HepG2 (cell line): ENCODE measurements at places on chromosomes 13 and 19. TPM values are rescaled to one million over a fixed set of nuclear protein-coding genes. Genes with fewer than 3 reads are reported as not detected.

Gene CERS1
- 2.3 and 4.6 TPM in 2 replicates for total RNA-seq

Gene ATXN8OS
- not detected in 2 replicates for total RNA-seq

Gene PNMA8C
- total RNA-seq, result not detected in 2 replicates

DNA sequence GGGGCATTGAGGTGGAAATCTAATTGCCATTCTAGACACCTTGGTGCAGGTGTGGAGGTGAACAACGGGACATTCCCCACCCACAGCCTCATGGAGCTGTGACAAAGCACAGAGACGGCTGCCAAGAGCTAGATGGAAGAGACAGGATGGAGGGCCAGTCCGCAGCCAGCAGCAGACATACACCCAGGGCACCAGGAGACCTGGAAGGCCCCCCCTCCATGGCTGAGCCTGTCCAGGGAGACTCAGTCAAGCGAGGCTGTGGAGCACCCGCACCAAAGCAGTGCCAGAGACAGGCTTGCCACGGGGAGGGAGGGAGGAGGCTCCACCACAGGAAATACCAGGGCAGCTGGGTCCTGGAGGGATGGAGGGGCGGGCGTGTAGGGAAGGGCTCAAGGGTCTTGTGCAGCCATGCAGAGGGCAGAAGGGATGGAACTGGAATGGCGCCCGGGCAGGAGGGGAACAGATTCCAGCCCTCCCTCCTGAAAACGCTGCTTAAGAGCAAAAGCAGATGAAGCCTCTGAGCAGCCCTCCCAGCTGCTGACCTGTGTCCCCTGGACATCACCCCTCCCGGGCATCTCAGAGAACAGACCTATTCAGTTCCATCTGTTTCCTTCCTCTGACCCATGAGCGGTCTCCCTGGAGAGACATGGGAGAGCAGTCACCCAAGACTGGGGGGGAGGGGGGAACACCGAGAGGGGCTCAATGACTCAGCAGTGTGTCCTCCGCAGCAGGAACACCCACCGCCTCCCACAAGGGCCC, 14.4 kb downstream of the EPS15L1 start:
- peaks cover 55% of the 10 kb centered on the region for H3K4me1 ChIP-seq
- H3K27ac ChIP-seq, result peak overlapping the region; percentile 50
- no peaks in the 10 kb centered on the region for H3K27me3 ChIP-seq
- peak; percentile 24 for DNase-seq
- H3K36me3 ChIP-seq, result 0 out of 2 replicates have a peak, but pooled peaks cover 1% of the 10 kb centered on the region

DNA sequence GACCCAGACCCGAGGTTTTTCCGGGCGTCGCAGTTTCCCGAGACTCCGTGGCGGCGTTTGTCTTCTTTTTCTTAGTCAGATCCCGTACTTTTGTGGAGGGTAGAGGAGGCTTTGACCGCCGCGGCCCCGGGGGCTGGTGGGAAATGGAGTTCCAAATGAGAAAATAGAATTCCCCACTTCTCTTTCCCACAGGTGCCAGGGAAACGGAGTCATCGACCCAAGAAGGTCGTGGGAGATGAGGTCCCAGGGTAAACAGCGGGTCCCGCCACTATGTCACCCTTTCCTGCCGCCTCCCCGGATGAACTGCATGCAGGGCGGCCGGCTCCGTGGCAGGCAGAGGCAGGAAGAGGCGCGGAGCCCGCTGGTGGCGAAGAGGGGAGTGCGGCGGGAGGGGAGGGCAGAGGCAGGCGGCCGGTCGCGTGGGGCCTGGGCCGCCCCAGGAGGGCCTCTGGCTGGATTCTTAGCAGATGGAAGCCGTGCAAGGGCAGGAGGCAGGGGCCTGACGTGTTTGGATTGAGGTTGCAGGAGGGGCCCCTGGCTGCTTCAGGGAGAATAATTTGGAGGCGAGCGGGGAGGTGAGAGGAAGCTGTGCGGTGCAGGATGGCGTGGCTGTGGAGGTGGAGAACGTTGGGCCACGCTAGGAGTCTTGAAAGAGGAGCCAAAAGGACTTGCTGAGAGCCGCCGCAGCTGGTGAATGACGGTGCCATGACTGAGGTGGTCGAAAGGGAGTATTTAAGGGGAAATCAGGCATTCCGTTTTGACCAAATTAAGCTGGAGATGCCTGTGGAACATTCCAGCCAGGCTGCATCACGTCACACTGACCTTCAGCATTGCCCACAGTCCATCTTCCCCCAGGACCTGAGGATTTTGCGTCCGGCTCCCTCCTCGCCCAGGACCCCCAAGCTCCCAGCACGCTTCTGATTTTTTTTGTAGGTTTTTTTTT, 11.7 kb downstream of the CYTH2 start:
- H3K27ac ChIP-seq, result no peak overlapping the region
- peaks cover 8% of the 10 kb centered on the region; the same call in 1 of the 2 replicates for H3K4me1 ChIP-seq
- no peaks in the 10 kb centered on the region for H3K27me3 ChIP-seq
- no peak for DNase-seq

GRCh38 chr13:51495316-51495715, 42.5 kb upstream of the INTS6 start:
- H3K36me3 ChIP-seq, result no peaks in the 10 kb centered on the region
- no peak overlapping the region for H3K27ac ChIP-seq
- DNase-seq, result no peak
- H3K4me1 ChIP-seq, result peaks cover 23% of the 10 kb centered on the region
- no peaks in the 10 kb centered on the region; the same call in 2 of the 3 replicates for H3K27me3 ChIP-seq
- H3K4me3 ChIP-seq, result no peak overlapping the region

GRCh38 chr19:35780058-35780457, 4.7 kb downstream of the ARHGAP33 start:
- no peak overlapping the region for H3K27ac ChIP-seq
- H3K4me3 ChIP-seq, result no peak overlapping the region

GRCh38 chr13:36850790-36851438, 31.9 kb downstream of the RFXAP start:
- H3K4me3 ChIP-seq, result no peak overlapping the region
- no peaks in the 10 kb centered on the region for H3K27me3 ChIP-seq
- peak; percentile 23 for DNase-seq
- H3K4me1 ChIP-seq, result no peaks in the 10 kb centered on the region
- H3K36me3 ChIP-seq, result peaks cover 18% of the 10 kb centered on the region

- no peaks in the 10 kb centered on the region for H3K36me3 ChIP-seq
- DNase-seq, result no peak
- H3K27me3 ChIP-seq, result peaks cover 67% of the 10 kb centered on the region
- H3K4me1 ChIP-seq, result peaks cover 9% of the 10 kb centered on the region
Observed at GRCh38 chr13:110471833-110472162, 89.7 kb downstream of the RAB20 start.

DNA sequence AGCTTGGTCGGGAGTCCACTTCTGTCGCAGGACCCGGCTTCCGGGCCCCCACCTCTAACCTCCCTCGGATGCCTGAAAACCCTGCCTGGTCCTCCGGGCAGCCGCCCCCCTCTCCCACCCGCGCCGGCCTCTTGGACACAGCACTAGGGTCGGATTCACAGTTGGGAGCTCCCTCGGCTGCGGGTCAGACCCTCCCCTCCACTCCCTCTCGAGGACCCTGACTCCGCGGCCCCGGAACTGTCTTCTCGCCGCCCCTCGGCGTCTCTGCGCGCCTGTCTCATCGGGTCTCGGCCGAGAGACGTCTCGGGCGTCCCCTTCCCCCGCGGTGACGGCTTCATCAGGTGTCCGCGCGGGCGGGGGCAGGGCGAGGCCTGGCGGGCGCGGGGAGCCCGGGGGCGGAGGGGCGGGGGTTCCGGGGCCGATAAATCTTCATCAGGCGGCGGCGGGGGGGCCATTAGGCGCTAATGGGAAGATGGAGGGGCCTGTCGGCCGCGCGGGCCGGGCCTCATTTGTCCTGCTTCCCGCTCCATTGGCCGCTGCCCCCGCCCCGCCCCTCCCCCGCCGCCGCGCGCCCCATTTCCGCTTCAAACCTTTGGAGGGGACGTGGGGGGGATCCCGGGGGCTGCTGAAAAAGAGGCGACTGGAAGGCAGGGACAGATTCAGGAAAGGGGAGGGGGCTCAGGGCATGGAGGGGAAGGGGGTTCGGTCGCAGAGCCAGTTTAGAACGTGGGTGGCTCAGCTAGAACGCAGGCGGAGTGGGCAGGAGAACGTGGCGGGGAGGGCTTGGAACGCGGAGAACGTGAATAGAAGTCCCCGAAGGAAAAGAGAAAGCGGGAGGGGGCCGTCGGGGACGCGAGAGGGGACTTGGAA, 11.8 kb upstream of the ERFL start:
- DNase-seq, result no peak
- H3K4me3 ChIP-seq, result peak overlapping the region; percentile 46
- no peaks in the 10 kb centered on the region for H3K4me1 ChIP-seq
- H3K36me3 ChIP-seq, result no peaks in the 10 kb centered on the region
- peaks cover 48% of the 10 kb centered on the region; the same call in 2 of the 3 replicates for H3K27me3 ChIP-seq
